ENCODE measurements at places on chromosomes 5 and 9.

DNA sequence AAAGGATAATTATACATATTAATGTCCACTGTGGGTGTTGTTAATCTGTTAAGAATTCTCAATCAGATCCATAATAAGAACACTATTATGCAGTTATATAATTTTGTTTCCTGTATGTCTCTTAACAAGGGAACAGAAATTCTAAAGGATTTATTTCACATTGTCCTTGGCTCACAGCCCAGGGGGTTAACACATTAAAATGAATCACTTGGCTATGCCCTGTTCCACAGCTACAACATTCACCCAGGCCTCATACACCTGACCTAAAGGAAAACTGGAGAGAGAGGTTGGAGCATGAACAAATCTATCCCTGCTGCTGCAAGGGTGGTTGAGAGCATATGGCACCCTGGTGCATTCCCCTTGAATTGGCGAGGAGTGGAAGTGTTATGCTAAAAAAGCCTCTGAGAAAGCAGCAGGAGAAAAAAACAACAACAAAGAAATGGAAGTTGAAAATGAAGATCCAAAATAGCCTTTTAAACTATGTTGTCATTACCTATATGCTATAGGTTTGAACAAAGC lies 116.0 kb downstream of the KCNN2 start:
- DNase-seq: no peak

GRCh38 chr9:69265891-69266290 lies 59.1 kb upstream of the ENTREP1 start:
- DNase-seq: no peak

DNA sequence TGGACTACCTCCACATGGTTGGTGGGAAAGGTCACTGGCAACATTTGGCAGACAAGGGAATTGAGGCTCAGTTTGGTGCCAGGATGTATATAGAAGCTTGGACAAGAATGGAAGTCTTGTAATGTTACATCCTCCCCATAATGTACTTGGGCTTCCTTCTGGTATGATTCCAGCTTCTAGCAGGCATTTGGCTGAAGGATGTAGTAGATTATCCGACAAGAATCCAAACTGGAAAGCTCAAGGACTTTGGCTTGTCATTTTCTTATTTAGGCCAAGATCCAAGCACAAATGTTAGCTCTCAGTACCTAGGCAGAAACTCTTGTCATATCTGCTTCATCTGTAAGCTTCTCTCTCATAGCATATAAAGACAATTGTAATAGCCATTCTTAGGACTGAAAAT lies 209.1 kb downstream of the MAPKAP1 start:
- DNase-seq: no peak

- no peak for DNase-seq
Measured at GRCh38 chr5:38433160-38433861, 123.1 kb downstream of the LIFR start.

DNA sequence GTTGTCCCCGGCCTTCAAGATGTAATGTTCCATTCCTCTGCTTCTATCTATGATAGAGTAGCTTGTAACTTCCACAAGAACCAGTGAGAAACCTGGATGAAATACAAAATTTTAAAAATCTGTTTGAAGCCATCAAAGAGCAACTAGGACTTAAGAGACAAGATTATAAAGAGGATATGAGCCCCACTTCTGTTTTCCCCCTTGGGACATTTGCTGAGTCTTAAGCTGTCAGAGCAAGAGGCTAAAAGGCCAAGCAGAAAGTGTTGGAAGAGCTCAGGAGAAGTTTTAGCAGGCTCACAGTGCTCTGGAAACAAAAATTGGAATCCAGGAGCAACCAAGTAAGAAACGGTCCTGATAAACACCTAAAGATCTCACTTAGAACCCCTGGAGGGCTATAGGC lies 76.1 kb downstream of the ADRB2 start:
- no peak for DNase-seq

DNA sequence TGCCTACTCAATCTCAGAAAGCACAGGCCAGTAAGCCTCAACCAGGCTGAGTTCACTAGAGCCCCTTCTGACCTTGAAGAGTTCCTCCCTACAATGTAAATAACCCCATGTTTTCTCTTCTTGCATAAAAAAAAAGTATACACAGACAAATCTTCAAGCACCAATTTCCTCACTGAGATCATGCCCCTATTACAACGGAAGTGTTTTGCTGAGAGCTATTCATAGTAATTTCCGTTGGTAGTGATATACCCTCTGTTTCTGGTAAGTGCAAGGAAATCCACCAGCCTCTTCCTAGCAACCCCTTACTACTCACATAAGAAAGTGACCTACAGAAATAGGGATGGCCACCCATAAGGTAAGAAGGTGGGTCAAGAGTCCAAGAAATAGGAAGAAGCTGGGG lies 76.4 kb upstream of the TARS1 start:
- DNase-seq: no peak

DNA sequence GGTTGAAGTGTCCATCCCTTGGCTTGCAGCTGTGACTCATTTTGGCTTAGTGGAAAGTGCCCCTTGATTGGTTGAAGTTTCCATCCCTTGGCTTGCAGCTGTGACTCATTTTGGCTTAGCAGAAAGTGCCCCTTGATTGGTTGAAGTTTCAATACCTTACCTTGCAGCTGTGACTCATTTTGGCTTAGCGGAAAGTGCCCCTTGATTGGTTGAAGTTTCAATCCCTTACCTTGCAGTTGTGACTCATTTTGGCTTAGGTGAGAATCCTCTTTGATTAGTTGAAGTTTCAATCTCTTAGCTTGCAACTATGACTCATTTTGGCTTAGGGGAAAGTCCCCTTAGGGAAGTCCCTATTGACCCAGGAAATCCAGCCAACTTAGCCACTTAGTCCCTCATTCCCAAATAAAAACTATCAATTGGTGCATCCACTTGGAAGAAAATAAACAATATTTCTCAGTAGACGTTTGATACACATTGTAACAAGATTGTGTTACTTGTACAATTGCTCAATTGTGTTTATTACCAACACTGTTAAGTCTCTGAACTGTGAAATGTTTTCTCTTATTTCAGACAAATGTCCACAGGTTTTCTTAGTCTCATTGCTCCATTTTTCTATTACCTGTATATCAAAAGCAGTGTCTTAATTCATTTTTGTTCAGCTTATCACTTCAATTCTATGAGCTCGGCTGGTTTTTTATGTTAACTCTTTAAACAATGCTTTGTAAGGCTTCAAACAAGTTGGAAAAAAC lies 2308.8 kb upstream of the ACO1 start:
- DNase-seq: no peak

DNA sequence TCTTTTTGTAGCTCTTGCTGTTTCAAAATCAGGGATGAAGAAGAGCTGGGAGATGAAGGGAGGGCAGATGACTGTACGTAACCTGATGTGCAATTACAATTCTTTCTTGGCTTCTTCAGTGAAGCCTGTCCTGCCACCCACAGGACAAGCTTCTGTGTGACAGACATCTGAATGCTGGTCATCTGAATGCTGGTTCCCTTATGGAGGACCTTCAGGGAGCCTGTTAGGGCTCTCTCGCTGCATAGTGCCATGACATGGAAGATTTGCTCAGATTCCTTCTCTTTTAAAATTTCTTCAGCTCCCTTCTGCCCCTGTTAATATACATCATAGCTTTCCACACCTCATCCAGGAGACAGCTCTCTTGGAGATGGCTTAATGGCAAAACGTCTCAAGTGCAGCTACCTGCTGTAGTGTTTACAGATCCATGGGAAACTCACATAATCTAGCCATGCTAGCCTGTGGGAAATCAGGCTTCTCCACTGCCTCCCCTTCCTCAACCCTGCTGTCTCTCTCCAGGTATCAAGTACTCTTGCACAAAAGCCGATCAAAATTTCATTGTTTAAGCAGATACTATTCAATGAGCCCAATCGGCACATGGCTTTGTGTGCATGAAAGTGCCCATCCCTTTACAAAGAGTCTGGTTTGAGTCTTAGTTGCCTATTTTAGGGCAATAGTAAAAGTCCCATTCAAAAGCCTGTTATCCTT lies 134.6 kb downstream of the RAB3C start:
- DNase-seq: no peak

DNA sequence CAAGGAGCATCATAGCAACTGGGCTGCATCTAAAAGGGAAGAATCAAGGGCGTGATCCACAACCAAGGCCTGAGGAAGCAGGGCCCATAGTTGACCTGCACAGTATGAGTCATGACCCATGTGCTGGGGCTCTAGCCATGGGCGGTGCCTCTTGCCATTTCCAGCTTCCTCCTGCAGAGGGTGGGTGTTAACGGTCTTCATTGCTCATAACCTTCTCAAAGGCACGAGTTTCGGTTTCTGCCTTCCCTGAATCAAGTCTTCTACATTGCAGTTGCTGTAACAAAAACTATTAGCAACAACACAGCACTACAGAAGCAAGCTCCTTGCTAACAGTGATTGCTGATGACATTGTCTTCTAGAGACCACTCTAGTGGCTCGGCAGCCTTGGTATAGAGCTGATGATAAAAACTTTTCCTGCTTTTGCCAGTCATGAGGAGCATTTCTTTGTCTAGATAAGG lies 66.9 kb downstream of the CTSL start:
- DNase-seq: peak; percentile 88

DNA sequence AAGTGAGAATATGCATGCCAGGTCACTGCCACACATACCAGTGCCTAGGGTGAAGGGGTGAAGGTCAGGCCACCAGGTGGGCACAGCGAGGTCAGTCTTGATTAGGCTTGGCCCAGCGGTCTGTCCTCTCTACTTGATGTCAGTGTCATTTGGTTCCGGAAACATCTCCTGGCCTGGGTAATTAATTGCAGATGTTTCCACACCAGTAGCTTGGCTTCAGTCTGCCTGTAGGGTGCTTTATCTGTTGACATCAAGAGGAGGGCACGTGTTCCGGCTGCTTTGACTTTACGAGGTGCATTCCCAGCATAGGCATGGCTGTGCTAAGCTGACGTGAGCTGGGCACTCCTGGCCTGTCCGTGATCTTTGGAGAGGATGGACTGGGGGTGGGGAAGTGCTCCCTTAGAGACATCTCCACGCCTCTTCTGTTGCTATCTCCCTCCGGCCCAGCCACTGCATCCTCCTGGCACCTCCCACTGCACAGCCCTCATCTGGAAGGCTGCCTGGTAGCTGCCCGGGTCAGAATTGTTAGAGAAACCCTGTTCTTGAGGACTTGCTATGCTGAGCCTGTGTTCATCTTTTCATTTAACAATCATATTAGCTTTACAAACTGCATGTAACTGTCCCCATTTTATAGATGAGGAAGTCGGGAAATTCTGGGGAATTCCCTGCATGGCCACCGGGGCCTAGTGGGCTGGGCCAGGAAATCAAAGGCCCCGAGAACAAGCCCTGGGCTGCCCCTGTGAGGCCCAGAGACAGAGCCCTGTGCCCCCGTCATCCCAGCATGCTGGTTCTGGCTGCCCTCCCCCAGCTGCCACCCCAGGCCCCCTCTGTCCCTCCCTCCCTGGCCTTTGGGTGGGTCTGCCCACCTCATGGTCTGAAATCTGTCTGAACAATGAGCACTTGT lies 29.1 kb downstream of the JADE2 start:
- peak; percentile 78 for DNase-seq

GRCh38 chr5:177526791-177527190 lies 10.0 kb upstream of the DDX41 start:
- no peak for DNase-seq

DNA sequence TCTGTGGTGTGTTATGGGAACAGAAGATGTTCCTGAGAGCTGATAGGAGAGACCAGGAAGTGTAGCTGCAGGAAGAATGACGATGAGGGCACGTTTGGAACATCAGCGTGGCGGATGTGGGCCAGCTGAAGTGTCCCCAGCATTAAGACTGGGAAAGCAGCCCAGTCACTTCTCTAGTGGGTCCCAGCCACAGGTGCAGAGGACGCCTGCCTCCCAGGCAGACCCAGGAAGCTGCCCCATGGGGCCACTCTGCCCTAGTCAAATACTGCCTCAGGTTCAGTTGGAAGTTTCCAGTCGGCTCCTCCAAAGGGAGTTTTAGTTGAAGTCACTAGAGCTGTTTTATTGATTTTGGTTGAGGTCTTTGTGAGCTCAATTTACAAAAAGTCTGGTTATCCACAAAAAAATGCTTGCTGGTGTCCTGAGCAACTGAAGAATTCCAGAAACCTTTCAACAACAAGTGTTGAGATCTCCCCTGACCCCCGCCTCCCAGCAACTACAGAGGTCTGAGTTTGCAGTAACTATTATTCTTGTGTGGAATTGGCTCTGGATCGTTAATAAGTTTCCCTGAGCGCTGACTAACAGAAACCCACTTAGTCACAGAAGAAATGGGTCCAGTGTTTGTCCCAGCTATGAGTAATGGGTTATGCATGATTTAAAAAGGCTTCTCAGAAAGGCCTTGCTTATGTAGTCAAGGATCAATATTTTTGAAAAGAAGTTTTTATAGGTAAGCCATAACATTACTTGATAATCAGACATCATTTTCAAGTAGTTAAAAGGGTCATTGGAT lies 294.1 kb downstream of the FANCC start:
- DNase-seq: no peak

- DNase-seq: no peak
Measured at GRCh38 chr5:61673007-61673735, 341.1 kb downstream of the ZSWIM6 start.

Measured in fibroblast of the conjunctiva (primary cell).